ENCODE measurements at places on chromosomes 5 and 9.

DNA sequence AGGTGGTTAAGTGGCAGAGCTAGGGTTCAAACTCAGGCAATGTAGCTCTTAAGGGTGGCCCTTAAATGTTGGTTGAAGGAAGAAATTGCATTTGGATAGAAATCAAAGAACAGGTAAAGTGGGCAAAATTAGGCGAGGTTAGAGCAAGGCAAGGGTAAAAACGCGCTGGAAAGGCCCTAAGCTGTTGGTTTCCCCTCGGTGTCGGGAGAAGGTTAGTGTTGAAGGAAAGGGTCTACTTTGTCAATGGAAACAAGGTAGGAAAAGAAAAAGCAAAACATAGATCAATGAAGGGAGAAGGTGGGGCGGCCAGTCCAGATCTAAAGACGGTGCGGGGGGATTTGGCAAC is 431 bp downstream of the FASTKD3 start:
- no peak for DNase-seq

DNA sequence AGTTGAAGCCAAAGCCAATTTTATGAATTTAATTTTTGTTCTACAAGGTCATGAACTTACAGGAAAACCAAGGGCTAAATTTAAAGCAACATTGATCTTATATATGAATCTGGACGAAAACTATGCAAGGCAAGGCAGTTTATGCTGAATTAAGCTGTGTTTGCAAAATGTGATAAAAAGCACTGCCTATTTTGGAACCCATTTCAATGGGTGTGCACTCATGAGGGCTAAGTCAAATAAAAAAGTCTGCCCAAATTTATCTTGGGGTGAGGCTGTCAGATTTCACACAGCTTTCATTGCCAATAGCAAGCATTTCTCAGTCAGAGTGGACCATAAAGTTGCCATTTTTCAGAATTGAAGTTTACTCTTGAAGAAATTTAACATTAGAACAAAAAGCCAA is 199.9 kb downstream of the LURAP1L start:
- DNase-seq: no peak

DNA sequence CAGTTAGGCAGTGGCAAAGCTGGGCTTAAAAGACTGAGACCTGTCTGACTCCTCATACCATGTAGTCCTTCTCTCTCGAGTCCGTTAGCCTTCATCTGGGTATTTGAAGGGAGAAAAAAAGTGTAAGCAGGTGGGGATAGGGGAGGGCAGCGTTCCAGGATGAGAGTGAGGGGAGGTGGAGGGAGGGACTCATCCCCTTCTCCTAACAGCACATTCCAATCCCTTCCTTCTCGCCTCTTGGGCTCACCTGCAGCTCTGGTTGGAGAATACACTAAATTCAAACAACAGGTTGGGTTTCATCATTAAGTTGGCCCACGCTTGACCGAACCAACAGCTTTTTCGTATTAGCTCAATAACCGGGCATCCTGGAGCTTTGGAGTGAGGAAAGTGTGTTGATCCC is 3.6 kb downstream of the NEURL1B start:
- no peak for DNase-seq

DNA sequence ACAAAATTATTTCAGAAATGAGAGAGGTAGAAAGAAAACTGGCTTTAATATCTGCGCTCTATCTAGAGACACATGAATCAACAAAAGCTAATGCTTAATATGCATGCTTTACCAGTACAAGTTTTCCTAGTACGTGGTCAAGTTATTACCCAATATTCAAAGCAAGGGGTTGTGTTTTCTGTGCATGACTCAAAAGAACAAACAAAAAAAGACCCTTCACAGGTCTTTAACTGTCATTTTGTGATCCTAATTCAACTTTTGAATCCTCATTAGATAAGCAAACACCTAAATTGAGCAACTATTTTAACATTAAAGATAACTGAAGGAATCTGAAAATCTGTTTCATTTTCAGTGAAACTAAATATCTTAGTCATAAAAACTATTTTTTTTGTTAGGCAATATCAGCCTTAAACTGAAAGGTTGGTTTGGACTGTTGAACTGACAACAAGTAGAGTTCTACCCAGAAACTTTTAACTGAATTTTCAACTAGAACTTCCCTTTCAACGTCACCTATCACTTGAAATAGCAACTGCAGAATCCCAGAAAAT is 12.5 kb downstream of the ST8SIA4 start:
- DNase-seq: no peak
